Pericardium fibroblast (primary cell): ENCODE measurements at places on chromosomes 2 and 18. TPM values are rescaled to one million over a fixed set of nuclear protein-coding genes. Genes with fewer than 3 reads are reported as not detected.

Gene CFAP221
- total RNA-seq, result not detected in 2 replicates

Gene QPCT
- total RNA-seq, result 2.8 and 9.0 TPM in 2 replicates

Gene SAG
- not detected in 2 replicates for total RNA-seq

Gene TANC1
- total RNA-seq, result 10.4 and 17.3 TPM in 2 replicates

Gene UGT1A4
- total RNA-seq, result not detected in 2 replicates

Gene CNRIP1
- 26.6 and 30.1 TPM in 2 replicates for total RNA-seq

Gene MATN3
- total RNA-seq, result 2.1 and 2.9 TPM in 2 replicates

Gene GAREM2
- 2.8 and 4.7 TPM in 2 replicates for total RNA-seq

Gene MEIS1
- total RNA-seq, result 21.9 and 37.7 TPM in 2 replicates

Gene PFN4
- total RNA-seq, result 0.68 TPM in 1 of 2 replicates, not detected in the other

Gene MAT2A
- total RNA-seq, result 95.3 and 95.9 TPM in 2 replicates

Gene CASP10
- 4.0 and 6.2 TPM in 2 replicates for total RNA-seq

Gene TMEM247
- not detected in 2 replicates for total RNA-seq

Gene CRYGC
- total RNA-seq, result not detected in 2 replicates

Gene HOXD10
- not detected in 2 replicates for total RNA-seq

Gene CFC1
- not detected in 2 replicates for total RNA-seq

Gene ORC4
- total RNA-seq, result 18.2 and 20.0 TPM in 2 replicates

Gene RPRD1A
- 18.2 and 23.5 TPM in 2 replicates for total RNA-seq

Gene DDX18
- 23.3 and 34.0 TPM in 2 replicates for total RNA-seq

Gene FHOD3
- total RNA-seq, result 0.34 and 1.9 TPM in 2 replicates

Gene NEB
- 0.12 and 3.5 TPM in 2 replicates for total RNA-seq

Gene CDH19
- 0.12 TPM in 1 of 2 replicates, not detected in the other for total RNA-seq

Gene DNAJC5G
- total RNA-seq, result not detected in 2 replicates

Gene BMP10
- total RNA-seq, result not detected in 2 replicates

Gene RAX
- total RNA-seq, result not detected in 2 replicates
